ENCODE measurements at places on chromosomes 6 and 20.

DNA sequence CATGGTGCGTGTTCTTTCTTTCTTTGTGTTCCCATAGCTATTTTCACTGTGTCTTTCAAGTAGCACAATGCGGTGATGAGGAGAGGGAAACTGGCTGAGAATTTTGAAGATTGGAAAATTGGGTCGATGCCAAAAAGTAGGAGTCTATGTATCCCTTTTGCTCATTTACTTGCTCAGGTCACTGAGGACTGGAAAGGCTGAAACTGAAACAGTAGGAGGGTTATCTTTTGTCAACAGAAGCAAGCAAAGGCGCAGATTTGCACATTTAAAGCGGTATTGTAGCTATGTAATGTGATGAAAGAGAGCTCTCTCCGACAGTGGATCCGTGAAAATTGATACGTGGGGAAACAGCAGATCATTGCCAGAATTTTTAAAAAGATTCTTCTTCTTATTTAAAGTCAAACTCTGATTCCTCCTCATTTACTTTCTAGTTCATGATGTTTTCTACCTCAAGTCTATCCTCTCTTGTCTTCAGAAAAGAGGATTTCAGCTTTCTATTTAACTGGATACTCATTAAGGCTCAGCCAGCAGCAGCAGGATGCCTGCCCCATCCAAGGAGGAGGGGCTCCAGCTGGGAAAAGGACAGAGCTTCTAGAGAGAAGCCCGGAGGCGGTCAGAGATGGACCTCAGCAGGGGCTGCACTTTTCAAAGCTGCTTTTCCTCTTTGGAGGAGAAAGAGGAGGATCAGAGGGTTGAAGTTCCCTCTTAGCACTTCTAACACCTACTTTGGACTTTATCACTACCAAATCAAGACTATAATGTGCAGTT, 15.9 kb upstream of the FYN start:
- no peak for DNase-seq

DNA sequence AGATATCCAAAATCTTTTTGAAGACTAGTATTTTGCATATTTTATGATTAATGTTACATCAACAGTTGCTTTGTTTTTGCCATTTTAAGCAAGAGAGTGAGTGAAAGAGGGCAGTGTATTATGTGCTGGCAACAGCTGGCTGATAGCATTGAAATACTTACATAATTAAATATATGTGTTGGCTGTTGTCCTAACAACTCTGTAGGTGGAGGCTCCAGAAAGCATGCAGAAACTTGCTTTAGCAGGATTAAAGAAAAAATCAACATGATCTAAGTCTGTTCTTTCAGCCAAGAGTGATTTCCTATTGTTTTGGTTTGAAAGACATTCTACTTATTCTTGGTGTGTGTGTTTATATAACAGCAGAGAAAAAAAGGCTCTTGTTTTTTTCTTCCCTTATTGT, 127.5 kb downstream of the CDKAL1 start:
- no peak for DNase-seq

DNA sequence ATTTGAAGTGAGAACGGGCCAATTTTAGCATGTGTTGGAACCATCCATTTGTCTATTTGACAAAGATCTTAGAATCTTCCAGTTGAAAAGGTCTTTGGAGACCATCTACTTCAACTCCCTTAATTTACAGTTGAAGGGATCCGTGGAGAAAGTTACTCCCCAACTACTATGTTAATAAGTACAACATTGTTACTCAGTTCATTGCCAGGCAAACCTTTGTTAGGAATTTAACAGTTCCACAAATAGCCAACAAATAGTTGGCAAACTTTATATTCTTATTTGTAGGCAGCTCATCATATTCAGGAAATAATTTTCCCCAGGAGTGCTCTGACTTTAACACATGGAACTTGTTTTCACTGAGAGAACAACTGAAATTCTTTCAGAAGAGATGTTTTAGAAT, 81.0 kb upstream of the FLRT3 start:
- DNase-seq = no peak

- no peak for DNase-seq
Measured at GRCh38 chr6:135215160-135215559, 34.1 kb downstream of the MYB start.

DNA sequence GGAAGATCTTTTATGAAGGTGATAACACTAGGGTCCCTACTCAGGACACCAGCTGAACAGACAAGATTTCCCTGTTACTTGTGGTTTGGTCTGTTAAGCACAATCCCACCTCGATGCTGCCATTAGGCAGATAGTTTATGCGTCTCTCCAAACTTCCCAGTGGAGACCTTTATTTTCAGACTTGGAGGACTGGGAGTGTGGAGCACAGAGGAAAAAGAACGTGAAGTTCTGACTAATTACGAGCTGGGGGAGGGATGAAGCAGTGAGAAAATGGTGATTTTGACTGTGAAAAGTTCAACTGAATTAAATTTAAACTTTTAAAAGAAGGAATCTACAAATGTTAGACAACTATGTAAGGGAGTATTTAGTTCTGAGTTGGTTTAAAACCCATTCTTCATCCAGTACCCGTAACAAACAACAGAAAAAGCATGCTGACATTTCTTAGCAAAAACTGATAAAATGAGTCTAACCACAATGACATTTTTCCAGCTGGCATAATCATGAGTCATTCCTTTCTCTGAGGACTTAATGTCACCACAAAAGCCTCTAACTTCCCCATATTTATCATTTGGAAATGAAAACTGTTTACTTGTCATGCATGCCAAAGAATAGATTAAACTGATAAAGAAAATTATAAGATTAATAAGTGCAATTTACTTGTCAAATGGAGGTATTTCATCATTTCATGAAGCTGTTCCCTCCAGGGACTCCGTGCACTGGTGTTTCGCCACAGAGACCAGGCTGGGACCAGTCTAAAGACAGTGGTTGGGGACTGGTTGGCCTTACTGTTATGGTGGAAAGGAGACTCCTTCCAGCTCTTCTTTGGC, 113.3 kb upstream of the SSTR4 start:
- DNase-seq = no peak

DNA sequence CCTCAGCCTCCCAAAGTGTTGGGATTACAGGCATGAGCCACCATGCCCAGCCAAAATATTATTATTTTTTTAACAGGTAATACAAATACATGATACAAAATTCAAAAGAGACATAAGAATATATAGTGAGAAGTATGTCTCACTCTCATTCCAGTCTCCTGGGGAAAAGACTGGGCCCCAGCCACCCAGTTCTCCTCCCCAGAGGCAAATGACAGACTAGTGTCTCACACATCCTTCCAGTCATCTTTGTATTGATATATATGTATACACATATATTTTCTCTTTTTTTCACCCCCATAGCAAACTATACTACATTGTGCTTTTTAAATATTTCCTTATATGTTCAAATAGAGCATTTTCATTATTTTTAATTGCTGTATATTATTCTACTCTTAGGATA, 8.3 kb downstream of the GSS start:
- DNase-seq = no peak

- DNase-seq = no peak
Measured at GRCh38 chr6:43368259-43369160, 937 bp downstream of the ZNF318 start.

DNA sequence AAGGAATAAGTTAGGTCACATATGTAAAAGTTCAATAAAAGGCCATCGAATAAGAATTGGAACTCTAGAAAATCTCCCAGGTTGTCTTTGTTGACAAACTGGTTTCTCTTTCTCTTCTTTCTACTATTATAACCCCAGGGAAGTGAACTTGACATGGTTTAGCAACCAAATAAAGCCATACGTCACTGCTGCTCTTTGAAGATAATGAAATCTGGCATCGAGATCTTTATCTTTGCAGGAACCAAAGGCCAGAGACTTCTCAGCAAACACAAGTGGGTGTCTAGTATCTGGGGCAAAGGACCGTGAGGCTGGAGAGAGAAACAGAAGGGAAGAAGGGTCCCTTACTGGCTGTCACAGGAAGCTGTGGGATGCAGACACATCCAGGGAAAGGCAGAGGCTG, 286.7 kb upstream of the CDYL start:
- DNase-seq = no peak

GRCh38 chr6:135046912-135047311, 7.7 kb downstream of the HBS1L start:
- no peak for DNase-seq

DNA sequence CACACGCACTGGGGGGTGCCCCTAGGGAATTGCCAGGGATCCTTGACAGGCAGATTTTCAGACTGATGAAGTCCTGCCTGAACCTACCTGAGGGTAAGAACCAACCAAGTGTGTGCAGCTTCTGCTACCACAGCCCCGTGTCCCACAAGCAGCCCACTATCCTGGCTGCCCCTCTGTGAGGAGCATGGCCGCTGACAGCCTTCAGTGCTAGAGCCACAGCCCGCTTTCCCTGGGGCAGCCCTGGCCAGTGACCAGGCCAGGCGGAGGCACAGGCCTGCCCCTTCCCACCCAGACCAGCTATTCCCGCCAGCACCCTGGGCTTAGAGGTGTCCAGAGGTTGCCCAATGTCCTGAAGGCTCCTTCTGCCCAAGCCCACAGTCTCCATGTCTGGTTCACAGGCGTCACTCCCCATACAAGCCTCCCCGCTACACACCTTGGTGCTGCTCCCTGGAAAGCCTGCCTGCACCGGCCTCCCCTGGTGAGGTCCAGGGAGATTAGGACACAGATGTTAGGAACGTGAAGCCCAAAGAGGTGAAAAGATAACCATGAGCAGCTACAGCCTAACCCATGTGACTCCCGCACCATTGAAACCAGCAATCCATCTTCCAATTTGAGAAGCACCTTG, 207.0 kb downstream of the SYNDIG1 start:
- DNase-seq = no peak

GRCh38 chr6:38350220-38350619, 289.5 kb downstream of the BTBD9 start:
- no peak for DNase-seq

GRCh38 chr20:2911200-2911599, 37.9 kb downstream of the PTPRA start:
- no peak for DNase-seq

DNA sequence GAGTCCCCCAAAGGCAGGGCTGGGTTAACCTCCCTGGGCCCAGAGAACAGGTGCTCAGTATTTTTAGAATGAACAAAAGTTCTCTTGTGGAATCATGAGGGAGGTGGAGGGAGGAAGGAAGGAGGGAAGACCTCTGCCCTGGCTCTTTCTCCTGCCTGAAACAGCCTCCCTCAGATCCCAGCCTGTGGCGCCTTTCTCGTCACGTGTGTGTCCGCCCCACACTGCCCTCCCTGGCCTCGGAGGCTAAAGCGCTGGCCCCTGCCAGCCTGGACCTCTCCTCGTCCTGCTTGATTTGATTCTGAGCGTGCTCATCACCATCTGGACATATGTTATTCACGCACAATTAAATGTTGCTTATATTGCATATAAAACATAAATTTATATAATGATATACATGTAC, 40.9 kb downstream of the PHACTR3 start:
- DNase-seq = no peak

GRCh38 chr6:19395316-19395715, 441.9 kb upstream of the ID4 start:
- DNase-seq = no peak

DNA sequence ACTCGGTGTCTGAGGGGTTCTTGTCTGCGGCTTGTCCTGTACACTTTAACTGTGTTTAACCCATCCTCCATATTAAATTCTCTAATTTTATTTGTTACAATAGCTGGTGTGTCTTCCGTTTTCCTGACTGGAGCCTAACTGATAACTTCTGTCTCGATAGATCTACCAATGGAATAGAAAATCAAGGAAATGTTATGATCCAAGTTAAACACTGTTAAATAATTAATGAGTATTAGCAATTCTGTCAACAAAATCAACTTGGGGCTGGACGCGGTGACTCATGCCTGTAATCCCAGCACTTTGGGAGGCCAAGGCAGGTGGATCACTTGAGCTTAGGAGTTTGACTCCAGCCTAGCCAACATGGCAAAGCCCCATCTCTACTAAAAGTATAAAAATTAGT, 81.7 kb downstream of the DNAH8 start:
- DNase-seq = no peak

- DNase-seq = no peak
Measured at GRCh38 chr6:119276211-119276610, 73.3 kb downstream of the MAN1A1 start.

DNA sequence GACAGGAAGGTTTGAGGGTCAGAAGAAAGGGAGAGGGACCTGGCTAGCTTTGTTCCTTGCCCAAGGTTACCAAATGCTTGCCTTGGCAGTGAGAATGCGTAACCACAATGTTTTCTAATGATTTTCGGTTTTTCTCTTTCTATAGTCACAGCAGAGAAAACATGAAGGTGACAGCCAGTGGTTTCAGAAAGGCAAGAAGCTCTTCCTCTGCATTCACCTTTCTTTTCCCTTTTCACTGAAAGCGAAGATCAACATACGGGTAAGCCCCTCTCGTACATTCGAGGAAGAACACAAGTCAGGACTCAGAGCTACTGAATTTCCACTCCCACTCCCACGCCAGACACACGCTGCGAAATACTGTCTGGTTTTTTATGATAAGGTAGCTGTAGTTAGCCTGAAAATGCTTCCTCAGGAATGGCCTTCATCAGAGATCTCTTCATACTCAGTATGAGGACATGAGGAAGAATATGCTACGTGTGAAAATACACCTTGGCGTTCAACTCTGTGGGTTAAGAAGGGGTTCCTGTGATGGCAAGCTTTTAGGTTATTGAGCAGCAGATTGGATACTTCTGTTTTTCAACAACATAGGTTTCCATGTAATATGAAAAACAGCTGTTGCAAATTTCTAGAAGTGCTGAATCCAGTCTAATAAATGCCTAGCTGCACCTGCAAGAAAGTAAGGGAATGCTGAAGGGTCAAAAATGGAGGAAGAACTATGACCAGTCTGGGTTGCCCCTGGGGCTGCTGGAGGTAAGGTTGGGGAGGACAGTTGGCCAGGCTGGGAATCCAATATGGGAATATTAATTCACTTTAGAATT, 7.4 kb upstream of the CD83 start:
- no peak for DNase-seq

GRCh38 chr6:26051665-26052310, 35.4 kb upstream of the HFE start:
- no peak for DNase-seq

DNA sequence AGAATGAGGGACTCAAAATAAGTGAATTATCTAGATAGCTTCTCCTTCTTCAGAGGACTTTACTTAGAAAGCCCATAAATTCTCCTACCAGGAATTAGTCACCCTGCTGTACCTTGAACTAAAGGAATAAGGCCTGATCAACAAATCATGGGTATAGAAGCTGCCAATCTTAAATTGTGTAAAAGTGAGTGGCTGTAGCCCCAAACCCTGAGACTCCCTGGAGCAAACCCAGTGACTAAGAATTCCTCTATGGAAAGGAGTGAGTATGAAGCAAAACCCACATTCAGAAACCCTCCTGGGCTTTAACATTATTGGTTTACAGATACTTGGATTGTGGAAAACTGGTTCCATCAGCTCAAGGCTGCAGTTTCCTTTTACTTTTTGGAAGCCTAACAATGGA, 285.8 kb upstream of the TBX18 start:
- no peak for DNase-seq

- DNase-seq = no peak
Measured at GRCh38 chr6:37310966-37311365, 42.8 kb upstream of the RNF8 start.

- DNase-seq = no peak
Measured at GRCh38 chr6:13099771-13100170, 228.6 kb downstream of the TBC1D7 start.

All from stimulated activated CD4-positive, alpha-beta T cell treated with anti-CD3 and anti-CD28 coated beads, Interleukin-2, amount 100 ng/mL, for 4 hours (primary cell).